Vagina (tissue), 2 donors: ENCODE measurements at places on chromosomes 2 and 18. TPM values are rescaled to one million over a fixed set of nuclear protein-coding genes. Genes with fewer than 3 reads are reported as not detected.

GRCh38 chr2:226607379-226607778 lies 192.2 kb downstream of the IRS1 start:
- DNase-seq, result no peak

Gene RAD51AP2
- 0.25 TPM for total RNA-seq

Gene PLEK
- total RNA-seq, result 4.4 TPM

DNA sequence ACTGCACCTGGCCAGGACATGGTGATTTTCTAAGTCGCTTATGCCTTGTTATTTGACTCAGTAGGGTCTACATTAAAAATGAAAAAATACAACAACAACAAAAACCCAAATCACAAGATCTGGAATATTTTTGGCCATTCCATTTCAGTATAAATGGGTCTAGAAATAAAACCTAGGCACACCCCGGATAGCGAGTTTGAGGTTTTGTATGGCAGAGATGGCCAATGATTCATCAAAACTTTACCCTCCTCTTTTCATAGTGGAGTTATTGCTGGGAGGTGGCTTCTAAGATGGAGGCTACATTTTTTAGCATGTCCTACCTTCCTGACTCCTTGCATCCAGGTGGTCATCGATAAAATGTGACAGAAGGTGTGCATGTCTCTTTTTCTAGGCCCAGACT lies 49.3 kb upstream of the PELI1 start:
- DNase-seq, result no peak

DNA sequence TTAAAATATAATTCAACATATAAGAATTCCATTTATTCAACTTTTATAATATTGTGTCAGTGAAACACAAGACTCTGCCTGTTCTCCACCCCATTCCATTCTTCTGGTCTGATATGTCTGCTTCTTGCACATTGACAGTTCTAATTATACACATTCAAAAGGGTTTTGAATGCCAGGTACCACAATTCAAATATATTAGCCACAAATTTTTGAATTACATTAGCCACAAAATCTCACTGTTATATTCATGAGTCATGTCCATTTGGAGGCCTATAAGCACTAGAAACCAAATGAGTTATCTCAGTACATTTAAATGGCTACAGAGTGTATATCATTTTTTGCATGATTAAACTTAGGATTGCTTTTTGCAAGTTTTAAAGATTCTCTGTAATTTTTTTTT lies 72.1 kb downstream of the CCDC150 start:
- DNase-seq, result no peak

- DNase-seq, result no peak
Observed at GRCh38 chr18:68417826-68418225, 297.1 kb downstream of the TMX3 start.

- no peak for DNase-seq
Observed at GRCh38 chr18:26036635-26037034, 53.8 kb downstream of the SS18 start.

- DNase-seq, result no peak
Observed at GRCh38 chr2:138741851-138742250, 38.3 kb downstream of the NXPH2 start.

Gene ORMDL1
- total RNA-seq, result 58.9 TPM

Gene TUBA3D
- 0.74 TPM for total RNA-seq

GRCh38 chr2:7165736-7166135 lies 248.5 kb downstream of the RNF144A start:
- DNase-seq, result no peak

Gene GLI2
- total RNA-seq, result 16.2 TPM

DNA sequence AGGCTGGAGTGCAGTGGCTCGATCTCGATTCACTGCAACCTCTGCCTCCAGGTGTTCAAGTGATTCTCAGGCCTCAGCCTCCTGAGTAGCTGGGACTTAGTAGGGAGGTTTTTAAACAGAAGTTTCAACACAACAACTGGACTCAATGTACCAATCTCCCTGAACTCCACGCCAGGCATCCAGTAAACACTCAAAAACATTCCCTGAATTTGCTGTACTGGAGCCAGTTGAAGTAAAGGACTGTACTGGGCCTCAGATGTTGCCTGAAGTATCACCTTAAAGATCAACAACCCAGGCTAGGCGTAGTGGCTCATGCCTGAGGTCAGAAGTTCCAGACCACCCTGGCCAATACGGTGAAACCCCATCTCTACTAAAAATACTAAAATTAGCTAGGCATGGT lies 22.4 kb downstream of the RAB1A start:
- no peak for DNase-seq

GRCh38 chr2:233795735-233796171 lies 17.6 kb downstream of the MROH2A start:
- DNase-seq, result no peak

Gene SRD5A2
- total RNA-seq, result 2.9 TPM
